Epithelial cell of prostate (primary cell): ENCODE measurements at places on chromosomes 16 and 17.

DNA sequence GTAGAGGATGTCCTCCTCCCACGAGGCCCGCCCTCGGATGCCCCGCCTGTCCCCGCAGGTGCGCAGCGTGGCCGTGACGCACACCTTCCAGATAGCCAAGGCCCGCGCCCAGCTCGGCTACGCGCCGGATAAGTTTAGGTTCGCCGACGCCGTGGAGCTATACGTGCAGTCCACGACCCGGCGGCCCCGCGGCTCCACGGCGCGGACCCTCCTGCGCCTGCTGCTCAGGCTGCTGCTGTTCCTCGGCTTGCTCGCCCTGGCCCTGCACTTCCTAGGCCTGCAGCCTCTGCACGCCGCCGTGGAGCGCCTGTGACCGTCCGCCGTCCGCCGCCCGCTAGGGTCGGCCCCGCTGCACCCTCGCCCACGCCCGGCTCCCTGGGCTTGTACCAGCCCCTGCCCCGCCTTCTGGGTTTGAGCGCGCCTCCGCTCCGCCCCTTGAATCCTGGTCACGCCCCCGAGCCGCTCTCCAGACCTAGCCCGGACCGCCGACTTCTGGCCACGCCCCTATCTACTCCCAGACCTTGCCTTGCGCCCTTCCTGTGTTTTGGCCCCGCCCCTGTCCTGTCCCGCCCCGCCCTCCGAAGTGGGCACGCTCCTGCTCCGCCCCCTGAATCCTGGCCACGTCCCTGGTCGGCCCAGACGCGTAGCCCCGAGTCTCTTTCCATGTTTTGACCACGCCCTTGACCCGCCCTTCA lies 15.8 kb upstream of the EEF2K start:
- DNase-seq: peak; percentile 93

DNA sequence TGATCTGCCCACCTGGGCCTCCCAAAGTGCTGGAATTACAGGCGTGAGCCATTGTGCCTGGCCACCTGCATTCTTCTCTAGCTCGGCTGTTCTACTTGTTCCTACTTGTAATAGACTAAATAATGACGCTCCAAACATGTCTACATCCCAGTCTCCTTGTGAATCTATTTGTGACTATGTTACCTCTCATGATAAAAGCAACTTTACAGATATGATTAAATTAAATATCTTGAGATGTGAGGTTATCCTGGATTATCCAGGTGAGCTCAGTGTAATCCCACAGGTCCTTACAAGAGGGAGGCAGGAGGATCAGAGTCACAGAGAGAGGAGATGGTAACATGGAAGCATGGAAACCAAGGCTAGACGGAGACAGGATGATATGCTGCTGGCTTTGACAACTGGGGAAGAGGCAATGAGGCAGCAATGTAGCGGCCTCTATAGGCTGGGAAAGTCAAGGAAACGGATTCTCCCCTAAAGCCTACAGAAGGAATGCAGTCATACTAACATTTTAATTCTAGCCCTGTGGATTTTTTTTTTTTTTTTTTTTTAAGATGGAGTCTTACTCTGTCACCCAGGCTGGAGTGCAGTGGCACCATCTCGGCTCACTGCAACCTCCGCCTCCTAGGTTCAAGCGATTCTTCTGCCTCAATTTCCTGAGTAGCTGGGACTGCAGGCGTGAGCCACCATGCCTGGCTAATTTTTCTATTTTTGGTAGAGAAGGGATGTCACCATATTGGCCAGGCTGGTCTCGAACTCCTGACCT lies 5.0 kb upstream of the LASP1 start:
- DNase-seq: no peak

DNA sequence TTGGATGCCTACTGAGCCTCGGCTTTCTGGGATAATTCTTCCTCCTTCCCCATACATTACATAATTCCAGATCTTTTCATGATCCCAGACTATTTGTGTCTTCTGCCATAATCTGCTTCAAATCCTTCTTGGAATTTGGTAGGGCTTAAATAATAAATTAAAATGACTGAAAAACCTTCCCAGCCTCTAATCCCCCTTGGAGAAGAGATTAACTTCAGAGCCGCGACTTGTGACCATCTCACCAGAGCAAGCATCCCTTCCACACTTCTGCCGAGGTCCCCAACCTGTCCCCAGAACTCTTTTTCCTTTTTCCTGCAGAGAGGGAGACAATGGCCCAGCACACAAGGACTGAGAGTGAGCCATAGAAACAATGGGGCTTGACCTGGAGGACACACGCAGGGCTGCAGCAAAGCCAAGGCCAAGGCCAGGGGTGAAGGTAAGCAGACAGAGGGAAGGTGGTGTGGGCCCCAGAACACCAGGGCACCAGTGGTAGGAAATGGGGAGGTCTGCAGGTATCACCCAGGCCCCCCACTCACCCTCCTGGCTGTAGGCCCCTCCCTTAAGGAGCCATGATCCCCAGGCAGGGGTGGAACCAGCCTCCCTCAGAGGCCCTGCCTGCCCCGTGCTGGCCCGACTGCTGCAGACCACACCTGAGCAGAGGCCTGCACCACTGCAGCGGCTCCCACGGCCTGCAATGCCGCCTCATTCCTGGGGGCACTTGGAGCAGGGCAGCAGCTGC lies 9.6 kb upstream of the BCAR1 start:
- no peak for DNase-seq

DNA sequence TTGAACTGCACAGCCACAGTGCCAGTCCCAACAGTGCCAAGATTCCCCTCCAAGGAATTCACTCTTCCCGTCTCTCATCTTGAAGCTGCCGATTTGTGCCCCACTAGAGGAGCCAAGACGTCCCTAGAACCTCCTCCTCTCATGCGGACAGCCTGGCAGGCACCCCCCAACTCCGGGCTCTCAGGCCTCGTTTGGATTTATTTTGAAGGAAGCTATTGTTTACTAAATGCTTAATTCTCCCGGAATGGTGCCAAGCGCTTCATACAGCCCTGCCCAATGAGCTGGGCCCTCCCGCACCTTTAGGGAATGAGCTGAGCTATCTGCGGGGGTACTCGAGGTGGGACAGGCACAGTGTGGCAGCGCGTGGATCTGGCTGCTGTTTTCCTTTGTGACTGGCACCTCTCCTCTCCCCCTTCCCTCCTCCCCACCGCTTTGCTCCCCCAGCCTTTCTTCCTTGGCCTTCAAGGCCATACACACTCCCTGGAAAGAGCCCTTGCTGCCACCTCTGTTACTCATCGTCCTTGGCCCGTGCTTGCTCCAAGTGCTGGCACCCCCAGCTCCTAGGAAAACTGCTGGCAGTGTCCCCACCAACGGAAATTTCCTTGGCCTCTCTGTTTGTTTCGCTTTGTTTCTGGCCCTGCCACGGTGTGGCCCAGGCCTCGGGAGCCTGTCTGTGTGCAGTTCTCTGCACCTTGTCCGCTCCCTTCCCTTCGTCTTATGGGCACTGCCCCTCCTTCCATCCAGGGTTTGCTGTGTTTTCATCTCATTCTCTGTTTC lies 49.9 kb upstream of the CDR2 start:
- no peak for DNase-seq

GRCh38 chr17:67500261-67500660 lies 123.2 kb downstream of the PITPNC1 start:
- DNase-seq: no peak

DNA sequence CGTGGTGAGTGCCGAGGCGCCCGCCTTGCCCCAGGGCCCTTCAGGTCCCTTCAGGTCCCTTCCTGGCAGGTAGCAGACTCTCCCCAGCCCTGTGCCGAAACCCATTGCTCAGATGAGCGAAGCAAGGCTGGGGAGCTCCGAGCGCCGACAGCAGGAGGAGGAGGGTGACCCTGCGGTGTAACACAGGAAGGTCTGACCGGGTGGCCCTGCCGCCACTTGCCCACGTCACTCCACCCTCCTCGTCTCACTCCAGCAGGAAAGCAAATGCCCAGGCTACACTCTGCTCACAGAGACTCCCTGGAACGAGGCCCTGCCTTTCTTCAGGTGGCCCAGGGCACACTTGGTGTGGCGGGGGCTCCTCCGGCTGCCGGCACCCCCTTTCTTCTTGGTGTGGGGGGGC lies 57.2 kb downstream of the ACTG1 start:
- DNase-seq: no peak

DNA sequence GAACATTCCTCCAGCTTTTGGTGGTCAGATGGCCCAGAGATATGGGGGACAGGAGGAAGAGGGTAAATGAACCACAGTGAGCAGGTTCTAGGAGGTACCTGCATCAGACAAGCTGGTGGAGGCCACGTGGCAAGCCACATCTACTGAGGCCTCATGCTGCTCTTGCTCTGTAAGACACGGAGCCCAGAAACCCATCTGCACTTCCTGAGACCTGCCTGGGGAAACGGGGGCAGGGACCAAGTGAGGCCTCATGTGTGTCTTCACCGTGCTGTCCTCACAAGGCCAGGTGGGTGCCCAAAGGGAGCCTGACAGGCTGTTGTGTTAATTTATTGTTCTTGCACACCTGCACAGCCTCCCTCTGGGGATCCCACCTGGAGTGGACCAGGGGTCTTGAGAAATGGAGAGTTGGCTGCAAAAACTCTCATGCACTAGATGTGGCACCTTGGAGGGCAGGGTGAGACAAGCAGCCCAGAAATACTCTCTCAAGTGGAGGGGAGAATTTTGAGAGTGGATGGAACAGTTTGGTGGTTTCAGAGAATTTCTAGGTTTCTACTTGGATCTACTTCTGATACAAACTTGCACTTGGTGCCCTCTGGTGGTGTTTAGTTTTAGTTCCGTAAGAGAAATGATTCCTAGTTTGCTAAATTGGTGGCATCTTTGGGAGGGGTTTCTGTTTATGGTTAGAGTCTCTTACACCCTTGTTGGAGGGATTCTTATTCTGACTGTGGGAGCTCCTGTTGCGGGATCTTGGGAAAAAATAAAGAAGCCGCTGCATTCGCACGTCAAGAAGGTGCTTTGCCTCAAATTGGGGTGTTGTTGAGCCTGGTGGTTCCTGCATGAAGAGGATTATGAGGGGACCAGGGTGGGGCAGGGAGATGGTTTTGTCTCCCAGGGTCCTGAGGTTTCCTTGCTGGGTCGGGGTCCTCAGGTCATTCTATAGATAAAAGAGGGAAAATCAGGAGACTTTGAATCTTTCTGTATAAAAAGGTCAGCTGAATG lies 47.5 kb downstream of the SLC6A2 start:
- DNase-seq: no peak

- DNase-seq: no peak
These were observed 76.2 kb upstream of the KSR1 start for GRCh38 chr17:27379888-27380533.

DNA sequence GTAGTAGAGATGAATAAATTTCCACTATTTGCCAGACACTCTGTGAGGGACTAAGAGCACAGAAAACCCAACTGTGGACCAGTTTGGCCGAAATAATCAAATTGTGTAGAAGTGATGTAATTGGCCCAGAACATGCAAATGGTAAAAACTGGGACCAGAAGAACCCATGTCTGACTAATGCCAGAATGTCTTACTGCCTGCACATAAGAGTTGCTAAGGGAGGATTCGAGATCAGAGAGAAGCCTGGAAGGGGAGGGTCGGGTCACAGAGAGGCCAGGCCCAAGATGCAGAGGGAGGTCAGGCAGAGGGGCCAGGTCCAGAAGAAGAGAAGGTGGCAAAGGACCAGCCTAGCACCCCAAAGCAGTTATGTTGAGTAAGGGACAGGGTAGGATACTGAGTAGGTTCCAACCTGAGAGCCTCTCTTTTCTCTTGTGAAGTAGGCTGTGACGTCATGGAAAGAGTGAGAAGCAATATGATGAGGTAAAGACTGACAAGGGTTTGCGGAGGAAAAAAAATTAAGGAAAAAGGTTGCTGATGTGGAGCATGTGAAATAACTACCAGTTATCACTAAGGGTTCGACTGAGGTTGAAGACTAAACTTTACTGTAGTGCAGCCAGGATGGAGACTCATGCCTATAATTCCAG lies 53.2 kb downstream of the SKAP1 start:
- DNase-seq: no peak
